ENCODE measurements at places on chromosomes 11 and 22. TPM values are rescaled to one million over a fixed set of nuclear protein-coding genes. Genes with fewer than 3 reads are reported as not detected.

DNA sequence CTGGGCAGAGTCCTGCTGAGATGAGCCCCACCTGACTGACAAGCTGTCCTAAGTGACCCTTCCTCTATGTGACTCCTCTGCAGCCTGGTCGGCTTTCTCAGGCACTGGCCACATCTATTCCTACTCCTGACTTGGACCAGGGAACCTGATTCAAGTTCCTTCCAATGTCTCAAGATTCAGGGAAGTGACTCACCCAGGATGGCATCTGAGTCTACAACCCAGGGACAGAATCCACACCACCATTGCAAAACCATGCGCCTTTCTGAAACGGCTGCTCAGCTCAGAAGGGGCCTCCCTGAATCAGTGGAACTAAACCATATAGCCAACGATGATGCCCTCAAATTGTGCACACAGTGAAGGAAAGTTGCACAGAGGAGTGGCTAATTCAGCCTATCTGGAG, 63.9 kb upstream of the CSNK2A3 start:
- no peaks in the 10 kb centered on the region for H3K36me3 ChIP-seq
- H3K4me3 ChIP-seq, result no peak overlapping the region
- H3K4me1 ChIP-seq, result peaks cover 2% of the 10 kb centered on the region
- no peak for DNase-seq

- no peak for DNase-seq
- H3K4me1 ChIP-seq, result peaks cover 9% of the 10 kb centered on the region
- no peak within 1 kb of the TSS for H3K4me3 ChIP-seq
- peaks cover 10% of the 10 kb centered on the region for H3K27me3 ChIP-seq
- no peak within 1 kb of the TSS for H3K27ac ChIP-seq
- H3K36me3 ChIP-seq, result no peaks in the 10 kb centered on the region
These were observed at the start of gene CCDC81 for GRCh38 chr11:86374586-86374985. Gene CCDC81 (plus strand): TSS chr11:86374887. CDS start chr11:86375164, 277 bp downstream.

GRCh38 chr11:1949302-1949701, 2.2 kb downstream of the MRPL23 start:
- no peak for DNase-seq
- H3K27me3 ChIP-seq, result no peaks in the 10 kb centered on the region
- H3K4me1 ChIP-seq, result no peaks in the 10 kb centered on the region
- no peak overlapping the region for H3K27ac ChIP-seq
- H3K4me3 ChIP-seq, result no peak overlapping the region

GRCh38 chr11:46315783-46316563, 31.3 kb upstream of the DGKZ start:
- no peak overlapping the region for H3K4me3 ChIP-seq
- no peak overlapping the region for H3K27ac ChIP-seq
- peaks cover 23% of the 10 kb centered on the region for H3K4me1 ChIP-seq
- no peaks in the 10 kb centered on the region for H3K27me3 ChIP-seq

- no peaks in the 10 kb centered on the region for H3K36me3 ChIP-seq
- no peaks in the 10 kb centered on the region for H3K27me3 ChIP-seq
- H3K27ac ChIP-seq, result no peak overlapping the region
- H3K4me3 ChIP-seq, result no peak overlapping the region
- DNase-seq, result no peak
These were observed 50.3 kb downstream of the CADM1 start for GRCh38 chr11:115453693-115454490.

GRCh38 chr22:44291674-44292360, 20.9 kb downstream of the SHISAL1 start:
- H3K4me3 ChIP-seq, result no peak overlapping the region
- no peak overlapping the region for H3K27ac ChIP-seq
- no peak for DNase-seq
- peaks cover 2% of the 10 kb centered on the region for H3K27me3 ChIP-seq
- H3K36me3 ChIP-seq, result no peaks in the 10 kb centered on the region
- no peaks in the 10 kb centered on the region for H3K4me1 ChIP-seq

DNA sequence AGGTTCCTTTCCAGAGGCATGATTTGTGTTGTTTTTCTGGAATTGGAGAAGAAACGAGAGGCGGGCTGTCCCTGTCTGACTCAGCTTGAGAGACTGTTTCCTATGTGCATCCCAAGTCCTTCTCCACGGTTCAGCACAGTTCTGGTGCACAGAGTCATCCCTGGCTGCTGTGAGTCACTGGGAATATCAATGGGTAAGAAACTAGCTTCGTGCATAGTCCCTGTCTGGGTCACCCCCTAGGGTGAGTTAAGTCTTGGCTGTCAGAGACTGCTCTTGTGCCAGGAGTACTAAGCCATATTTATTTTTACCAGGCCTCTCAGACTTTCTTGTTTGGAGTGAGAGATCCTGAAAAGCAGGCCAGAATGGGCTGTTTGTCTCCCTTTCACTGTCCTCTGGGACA, 2.4 kb upstream of the LRP4 start:
- no peak overlapping the region for H3K27ac ChIP-seq
- peaks cover 29% of the 10 kb centered on the region for H3K4me1 ChIP-seq
- H3K27me3 ChIP-seq, result peaks cover 39% of the 10 kb centered on the region
- no peak overlapping the region for H3K4me3 ChIP-seq

DNA sequence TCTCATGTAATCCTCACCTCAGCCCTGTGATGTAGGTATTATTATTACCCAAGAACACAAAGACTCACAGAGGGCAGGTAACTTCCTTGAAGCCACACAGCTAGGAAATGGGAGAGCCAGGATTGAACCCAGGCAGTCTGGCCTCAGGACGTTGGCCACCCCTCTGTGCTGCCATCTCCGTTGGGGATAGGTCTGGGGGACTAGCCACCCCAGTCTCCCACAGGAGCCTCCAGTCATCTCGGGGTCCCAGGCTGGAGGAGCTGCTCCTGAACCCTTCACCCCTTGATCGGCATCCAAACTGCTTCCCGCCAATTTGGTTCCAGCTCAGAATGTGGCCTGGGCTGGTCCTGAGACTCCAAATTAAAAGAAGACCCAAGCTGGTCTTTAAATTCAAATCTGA, 10.4 kb upstream of the TCF20 start:
- H3K27me3 ChIP-seq, result peaks cover 18% of the 10 kb centered on the region
- DNase-seq, result no peak
- H3K4me3 ChIP-seq, result no peak overlapping the region
- H3K36me3 ChIP-seq, result no peaks in the 10 kb centered on the region

DNA sequence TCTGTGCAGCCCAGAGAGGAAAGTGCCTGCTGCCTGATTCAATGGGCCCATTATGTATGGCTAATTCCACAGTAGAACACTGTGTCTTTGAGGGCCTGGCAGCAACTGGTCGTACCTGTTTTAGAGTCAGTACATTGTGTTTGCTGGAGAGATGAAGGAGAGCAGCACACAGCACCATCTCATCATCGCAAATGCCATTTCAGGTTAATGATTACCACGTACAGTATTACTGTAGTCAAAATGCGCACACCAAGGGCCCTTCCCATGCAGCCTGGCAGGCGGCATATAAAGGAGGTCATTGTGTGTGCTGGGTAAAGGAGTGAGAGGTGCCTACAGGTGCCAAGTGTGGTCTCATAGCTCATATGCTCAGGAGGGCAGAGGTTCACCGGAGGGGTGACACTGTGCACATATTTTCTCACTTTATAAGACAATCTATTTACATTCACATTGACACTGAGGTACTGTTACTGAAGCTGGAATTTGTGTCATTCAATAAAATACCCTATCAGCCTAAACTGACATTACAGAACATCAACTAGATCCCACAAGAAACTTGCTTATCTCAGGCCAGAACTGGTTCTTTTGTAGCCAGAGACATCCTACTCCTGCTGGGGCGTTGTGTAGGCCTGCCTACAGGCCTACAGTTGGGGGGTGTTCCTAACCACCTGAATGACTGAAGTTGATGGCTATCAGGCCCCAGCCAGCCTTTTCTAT, 90.4 kb downstream of the APIP start:
- no peak overlapping the region for H3K4me3 ChIP-seq
- DNase-seq, result no peak
- H3K27me3 ChIP-seq, result peaks cover 19% of the 10 kb centered on the region
- no peaks in the 10 kb centered on the region for H3K36me3 ChIP-seq

- peaks cover 27% of the 10 kb centered on the region for H3K4me1 ChIP-seq
- H3K27me3 ChIP-seq, result no peaks in the 10 kb centered on the region
- H3K4me3 ChIP-seq, result no peak overlapping the region
- DNase-seq, result no peak
These were observed 53.0 kb downstream of the KREMEN1 start for GRCh38 chr22:29125844-29126243.

DNA sequence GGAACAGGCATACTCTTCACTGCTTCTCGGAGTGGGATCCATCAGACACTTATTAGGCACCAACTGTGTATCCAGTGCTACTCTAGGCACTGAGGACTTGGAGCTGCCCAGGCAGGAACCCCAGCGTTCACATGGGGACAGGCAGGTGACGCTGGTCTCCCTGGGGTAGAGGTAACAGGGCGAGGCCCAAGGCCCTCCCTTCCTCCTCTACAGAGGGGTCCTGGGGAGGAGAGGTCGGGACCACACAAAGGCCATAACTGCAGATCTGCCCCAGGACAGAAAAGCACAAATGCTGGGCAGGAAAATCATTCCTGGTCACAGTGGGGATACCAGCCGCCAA, 262.2 kb downstream of the BRD1 start:
- no peak overlapping the region for H3K4me3 ChIP-seq
- DNase-seq, result no peak

DNA sequence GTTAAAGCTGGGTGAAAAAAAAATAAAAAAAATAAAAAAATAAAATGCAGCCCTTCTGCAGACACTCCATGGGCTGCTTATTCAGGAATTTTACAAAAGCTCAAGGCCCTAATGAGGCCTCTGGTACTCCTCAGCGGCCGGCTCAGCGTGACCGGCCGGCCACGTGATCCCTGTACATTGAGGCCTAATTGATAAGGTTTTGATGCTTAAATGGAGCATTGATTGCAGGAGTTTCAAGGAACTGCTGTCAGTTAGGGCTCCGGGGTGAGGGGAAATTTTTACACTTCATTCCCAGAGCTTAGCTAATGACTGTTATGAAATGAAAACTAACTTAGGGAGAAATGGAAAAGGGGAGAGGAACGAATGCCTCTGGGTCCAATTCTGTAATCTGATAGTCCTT, 368.8 kb upstream of the KIRREL3 start:
- no peak overlapping the region for H3K27ac ChIP-seq
- DNase-seq, result no peak
- no peaks in the 10 kb centered on the region for H3K36me3 ChIP-seq
- H3K4me3 ChIP-seq, result no peak overlapping the region

DNA sequence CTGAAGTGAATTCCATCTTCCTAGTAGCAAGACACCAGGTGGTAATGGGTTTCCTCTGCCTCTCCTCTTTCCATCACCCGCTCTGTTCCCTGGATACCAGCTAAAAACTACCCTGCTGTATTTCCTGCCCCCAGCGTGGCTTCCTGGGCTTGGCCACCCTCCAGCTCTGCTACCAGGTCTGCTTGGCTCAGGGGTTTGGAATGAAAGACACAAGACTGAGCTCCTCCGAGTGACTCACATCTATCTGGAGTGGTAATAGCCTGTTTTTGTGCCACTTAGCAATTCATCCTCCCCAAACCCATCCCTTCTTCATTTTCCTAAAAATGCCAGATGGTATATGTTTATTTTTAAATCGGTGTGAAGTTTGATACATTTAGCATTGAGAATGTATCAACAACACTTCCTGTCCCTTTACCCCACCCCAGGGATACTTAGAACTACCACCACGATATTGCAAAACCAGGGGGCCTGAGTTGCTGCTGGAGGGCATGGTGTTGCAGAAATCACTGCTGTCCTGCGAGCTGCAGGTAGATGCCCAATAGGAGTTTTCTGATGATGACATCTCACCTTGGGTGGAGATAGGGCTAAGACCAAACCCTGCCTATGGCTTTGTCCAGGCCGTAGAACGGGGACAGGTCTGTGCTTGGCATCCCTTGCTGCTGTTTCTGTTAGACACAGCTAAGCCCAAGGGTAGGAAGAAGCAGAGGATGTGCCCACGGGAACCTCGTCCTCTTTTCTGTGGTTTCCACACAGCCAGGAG, 7.5 kb upstream of the MICAL3 start:
- no peak overlapping the region for H3K4me3 ChIP-seq
- no peaks in the 10 kb centered on the region for H3K36me3 ChIP-seq
- DNase-seq, result no peak
- peaks cover 25% of the 10 kb centered on the region for H3K27me3 ChIP-seq

DNA sequence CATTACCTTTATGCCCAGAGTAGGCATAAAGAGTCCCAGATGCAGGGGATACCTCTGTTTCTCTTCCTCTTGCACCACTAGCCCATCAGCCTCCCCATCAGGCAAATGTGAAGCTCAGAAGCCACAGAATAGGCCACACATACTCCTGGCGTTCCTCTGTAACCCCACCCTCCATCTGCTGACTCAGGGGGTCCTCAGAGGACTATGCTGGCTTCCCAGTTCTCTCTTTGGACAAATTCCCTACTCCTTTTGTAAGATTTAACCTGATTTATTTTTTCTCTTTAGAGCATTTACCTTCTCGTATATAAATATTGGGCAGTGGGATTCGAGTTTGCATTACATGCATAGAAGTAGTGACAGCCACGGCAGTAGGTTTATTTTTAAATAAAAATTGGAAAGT, 262.3 kb upstream of the CADM1 start:
- H3K36me3 ChIP-seq, result no peaks in the 10 kb centered on the region
- DNase-seq, result no peak
- H3K4me3 ChIP-seq, result no peak overlapping the region
- no peaks in the 10 kb centered on the region for H3K4me1 ChIP-seq
- H3K27ac ChIP-seq, result no peak overlapping the region

GRCh38 chr11:2593393-2593950, 106.3 kb downstream of the KCNQ1OT1 start:
- H3K36me3 ChIP-seq, result no peaks in the 10 kb centered on the region
- no peak overlapping the region for H3K4me3 ChIP-seq
- H3K4me1 ChIP-seq, result no peaks in the 10 kb centered on the region
- no peaks in the 10 kb centered on the region for H3K27me3 ChIP-seq
- DNase-seq, result no peak

GRCh38 chr11:73330569-73331093, 22.6 kb downstream of the ARHGEF17 start:
- H3K27me3 ChIP-seq, result no peaks in the 10 kb centered on the region
- no peak overlapping the region for H3K4me3 ChIP-seq
- DNase-seq, result no peak
- H3K36me3 ChIP-seq, result no peaks in the 10 kb centered on the region

TBCEL gene
- 11.8 TPM for total RNA-seq

MMP13 gene
- total RNA-seq, result not detected

OR8D4 gene
- total RNA-seq, result not detected
